AG10803 (cell line): ENCODE measurements at places on chromosomes 2 and 18.

- no peak for DNase-seq
Measured at GRCh38 chr2:108605947-108606346, 71.7 kb downstream of the LIMS1 start.

DNA sequence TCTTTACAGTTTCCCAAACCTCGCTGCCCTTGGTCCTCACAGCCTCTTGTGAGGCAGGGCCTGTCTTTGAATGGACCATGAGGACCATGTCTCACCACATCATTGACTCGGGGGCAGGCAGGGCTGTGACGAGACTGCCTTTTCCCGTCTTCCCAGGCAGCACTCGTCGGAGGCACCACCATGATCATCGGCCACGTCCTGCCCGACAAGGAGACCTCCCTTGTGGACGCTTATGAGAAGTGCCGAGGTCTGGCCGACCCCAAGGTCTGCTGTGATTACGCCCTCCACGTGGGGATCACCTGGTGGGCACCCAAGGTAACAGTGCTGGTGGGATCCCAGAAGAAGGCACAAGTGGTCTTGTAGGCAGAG is 45.7 kb upstream of the MAPRE3 start:
- no peak for DNase-seq

- no peak for DNase-seq
Measured at GRCh38 chr2:7765236-7765635, 848.0 kb downstream of the RNF144A start.

DNA sequence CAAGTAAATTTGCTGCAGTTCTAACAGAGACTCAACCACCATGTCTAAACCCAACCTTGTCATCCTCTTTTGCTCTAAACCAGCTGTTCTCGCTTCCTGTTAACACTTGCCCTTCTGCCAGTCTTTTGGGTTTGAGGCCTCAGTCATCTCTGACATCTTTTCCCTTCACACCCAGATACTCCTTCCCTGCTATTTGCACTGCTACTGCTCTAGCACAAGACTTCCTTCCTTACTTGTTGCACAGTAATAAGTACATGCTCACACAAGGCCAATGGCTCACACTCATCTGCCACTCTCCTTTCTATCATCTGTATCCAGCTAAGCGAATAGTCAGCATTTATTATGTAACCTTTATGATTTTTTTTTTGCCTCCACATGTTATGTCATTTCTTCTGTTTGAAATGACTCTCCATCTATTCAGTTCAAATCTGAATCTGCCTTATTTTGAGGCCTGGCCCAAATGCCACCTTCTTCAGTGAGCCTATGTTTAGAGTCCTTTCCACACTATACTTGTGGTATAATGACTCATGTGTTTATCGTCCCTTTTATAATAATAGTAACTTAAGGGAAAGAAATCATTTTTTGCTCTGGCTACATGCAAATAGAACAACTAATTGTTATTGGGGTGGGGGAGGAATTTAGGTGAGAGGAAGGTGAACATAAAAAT is 22.5 kb upstream of the CDKL4 start:
- peak; percentile 3 for DNase-seq

DNA sequence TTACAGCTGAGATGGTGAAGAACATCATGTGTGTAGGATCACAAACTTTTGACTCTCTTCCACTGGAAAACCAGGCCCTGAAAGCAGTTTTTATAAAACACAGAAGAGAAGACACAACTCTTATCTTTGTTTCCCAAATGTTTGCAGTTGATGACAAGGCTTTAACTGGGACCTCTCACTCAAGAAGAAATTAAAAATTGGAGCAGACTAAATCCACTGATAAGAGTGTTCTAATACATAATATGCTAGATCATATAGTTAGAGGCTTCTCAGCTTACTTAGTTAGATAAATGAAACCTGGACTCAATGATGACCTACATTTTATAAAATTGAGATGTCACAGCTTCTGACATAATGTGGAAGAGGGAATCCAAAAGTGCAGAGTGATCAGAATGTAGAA is 158.3 kb upstream of the WDSUB1 start:
- DNase-seq, result no peak

DNA sequence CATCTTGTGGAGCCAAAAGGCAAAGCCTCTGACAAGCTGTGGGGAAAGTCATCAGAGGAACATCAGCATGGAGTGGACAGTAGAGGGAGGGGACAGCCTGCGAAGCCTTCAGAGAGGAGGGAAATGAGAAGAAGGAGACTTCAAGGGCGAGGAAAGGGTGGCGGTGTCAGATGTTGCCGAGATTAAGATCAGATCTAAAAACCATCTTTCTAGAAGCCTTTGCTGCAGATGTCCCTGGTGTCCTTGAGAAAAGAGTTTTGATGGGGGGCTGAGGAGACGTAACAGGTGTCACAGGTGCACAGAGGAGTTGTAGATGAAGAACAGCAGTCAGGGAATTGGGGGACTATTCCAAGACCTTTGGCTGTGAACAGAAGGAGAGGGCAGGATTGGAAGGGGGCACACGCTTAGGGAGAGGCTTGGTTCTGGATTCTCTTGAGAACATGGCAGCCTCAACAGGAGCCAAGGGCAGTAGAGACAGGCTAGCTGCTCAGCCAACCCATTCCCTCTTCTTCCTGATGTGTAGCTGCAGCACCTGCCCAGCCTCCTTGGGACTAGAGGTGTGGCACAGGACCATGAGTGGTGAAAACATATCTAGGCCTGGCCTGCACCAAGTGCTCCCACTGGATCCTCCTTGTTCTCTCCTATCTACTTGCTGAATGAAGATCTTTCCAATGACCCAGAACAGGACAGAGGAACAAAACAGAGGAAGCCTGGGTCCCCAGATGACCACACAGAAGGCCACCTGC is 22.7 kb upstream of the NCL start:
- DNase-seq, result no peak

GRCh38 chr2:46230677-46231425 is 66.4 kb upstream of the EPAS1 start:
- DNase-seq, result no peak

- DNase-seq, result no peak
Measured at GRCh38 chr18:33606621-33607020, 28.6 kb downstream of the ASXL3 start.

- DNase-seq, result no peak
Measured at GRCh38 chr2:86026744-86027065, 79.0 kb downstream of the POLR1A start.

- no peak for DNase-seq
Measured at GRCh38 chr2:45192991-45193390, 183.7 kb upstream of the SIX2 start.

GRCh38 chr2:32008805-32009515 is 1.8 kb downstream of the MEMO1 start:
- peak; percentile 17 for DNase-seq

GRCh38 chr2:147888680-147889079 is 43.9 kb downstream of the ACVR2A start:
- DNase-seq, result no peak

GRCh38 chr18:58861353-58861752 is 3.3 kb upstream of the ZNF532 start:
- DNase-seq, result no peak

GRCh38 chr2:39732482-39732881 is 46.6 kb downstream of the THUMPD2 start:
- no peak for DNase-seq

- no peak for DNase-seq
Measured at GRCh38 chr2:219637842-219638185, 10.4 kb downstream of the SLC4A3 start.

DNA sequence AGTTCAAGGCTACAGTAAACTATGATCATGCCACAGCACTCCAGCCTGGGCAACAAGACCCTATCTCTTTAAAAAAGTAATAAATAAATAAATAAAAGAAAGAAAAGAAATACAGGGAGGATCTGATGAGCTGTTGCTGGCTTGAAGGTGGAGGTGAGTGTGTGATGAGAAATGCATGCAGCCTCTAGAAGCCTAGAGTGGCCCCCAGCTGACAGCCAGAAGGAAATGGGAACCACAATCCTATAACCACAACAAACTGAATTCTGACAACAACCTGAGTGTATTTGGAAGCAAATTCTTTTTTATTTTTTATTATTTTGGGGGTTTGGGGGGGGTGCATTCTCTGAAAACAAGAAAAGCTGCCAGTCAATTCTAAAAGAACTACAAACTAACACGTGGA is 14.6 kb downstream of the NOL10 start:
- no peak for DNase-seq

DNA sequence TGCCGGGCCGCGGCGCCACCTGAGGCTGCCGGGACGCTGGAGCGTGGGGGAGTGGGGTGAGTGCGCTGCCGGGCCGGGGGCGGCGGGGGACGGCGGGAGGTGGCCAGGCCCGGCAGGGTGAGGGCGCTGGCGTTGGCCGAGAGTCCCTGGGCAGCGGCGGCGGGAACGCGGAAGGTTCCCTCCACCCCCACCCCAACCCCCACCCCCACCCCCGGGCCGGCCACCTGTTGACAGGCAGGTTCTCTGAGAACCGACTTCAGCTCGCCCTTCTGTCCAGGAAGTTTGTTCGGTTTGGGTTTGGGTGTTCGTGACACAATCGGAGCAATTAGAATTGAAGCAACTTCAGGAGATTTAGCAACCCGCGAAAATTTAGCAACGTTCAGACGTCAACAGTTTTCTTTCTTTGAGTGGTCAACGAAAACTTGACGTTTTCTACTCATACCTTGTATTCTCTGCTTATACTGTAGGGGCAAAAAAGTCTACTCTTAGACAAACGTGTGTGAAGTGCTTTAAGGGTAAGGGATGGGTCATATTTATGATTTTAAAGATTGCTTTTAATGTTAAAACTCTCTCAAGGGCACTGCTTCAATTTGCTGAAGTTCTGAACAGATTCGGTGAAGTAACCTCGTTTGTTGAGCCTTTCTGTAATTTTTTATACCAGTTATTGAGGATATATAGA is 9.3 kb downstream of the OTX1 start:
- no peak for DNase-seq

- DNase-seq, result no peak
Measured at GRCh38 chr2:203432811-203433210, 102.3 kb downstream of the RAPH1 start.

- no peak for DNase-seq
Measured at GRCh38 chr2:227466887-227467600, 4.9 kb upstream of the AGFG1 start.

GRCh38 chr2:29921560-29921915 is at the start of gene ALK:
Gene ALK (minus strand): TSS chr2:29921586. CDS start chr2:29920659, 927 bp downstream.
- DNase-seq, result peak; percentile 69

- DNase-seq, result no peak
Measured at GRCh38 chr2:190551928-190552327, 17.4 kb upstream of the NEMP2 start.

- no peak for DNase-seq
Measured at GRCh38 chr2:71790226-71791060, 337.1 kb downstream of the DYSF start.

GRCh38 chr18:1499265-1499664 is 594.6 kb downstream of the ADCYAP1 start:
- DNase-seq, result no peak

DNA sequence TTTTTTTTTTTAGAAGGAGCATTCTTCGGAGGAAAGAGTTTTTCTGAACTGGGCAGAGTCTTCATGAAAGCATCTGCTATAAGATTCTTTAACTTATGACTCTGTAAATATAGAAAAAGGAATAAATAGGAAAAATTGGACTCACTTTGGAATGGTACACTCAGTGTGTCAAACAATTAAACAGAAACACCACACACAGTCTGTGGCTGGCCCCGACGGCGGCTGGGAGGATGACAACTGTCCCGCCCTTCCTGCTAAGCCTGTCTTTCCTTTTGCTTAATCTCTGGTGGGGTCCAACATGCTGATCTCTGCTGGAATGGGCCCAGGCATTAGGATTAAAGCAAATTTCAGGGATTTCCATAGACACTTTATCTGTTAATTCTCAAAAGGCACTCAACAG is 12.5 kb upstream of the RAB31 start:
- no peak for DNase-seq

- no peak for DNase-seq
Measured at GRCh38 chr18:39681061-39681460, 2115.5 kb upstream of the CELF4 start.

DNA sequence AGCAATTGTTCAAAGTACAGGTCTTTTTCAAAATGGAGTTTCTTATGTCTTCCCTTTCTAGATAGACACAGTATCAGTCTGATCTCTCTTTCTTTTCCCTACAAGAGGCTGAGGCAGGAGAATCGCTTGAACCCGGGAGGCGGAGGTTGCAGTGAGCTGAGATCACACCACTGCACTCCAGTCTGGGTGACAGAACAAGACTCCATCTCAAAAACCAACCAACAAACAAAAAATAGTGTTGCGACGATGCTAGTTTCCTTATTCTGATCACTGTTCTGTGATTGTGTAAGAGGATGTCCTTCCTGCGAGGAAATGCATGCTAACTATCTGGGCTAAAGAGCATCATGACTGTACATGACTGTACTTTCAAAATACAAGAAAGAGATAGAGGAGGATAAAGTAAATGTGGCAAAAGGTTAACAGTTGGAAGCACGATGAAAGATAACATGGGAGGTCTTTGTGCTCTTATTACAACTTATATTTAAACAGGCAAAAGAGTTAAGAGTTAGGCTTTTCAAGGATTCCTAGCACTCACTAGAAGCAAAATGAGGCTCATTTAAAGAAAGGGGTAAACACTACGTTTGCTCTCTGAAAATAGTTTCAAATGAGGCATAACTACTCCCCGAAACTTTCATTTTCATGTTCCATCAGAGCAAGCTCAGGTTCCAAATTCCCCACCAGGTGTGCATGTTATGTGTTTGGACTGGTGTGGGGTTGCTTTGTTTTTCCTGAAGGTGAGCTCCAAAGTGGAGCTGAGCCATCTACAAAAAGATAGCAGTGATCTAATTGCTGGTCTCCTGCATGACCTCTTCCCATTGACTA is 23.8 kb downstream of the SOWAHC start:
- DNase-seq, result peak; percentile 50

DNA sequence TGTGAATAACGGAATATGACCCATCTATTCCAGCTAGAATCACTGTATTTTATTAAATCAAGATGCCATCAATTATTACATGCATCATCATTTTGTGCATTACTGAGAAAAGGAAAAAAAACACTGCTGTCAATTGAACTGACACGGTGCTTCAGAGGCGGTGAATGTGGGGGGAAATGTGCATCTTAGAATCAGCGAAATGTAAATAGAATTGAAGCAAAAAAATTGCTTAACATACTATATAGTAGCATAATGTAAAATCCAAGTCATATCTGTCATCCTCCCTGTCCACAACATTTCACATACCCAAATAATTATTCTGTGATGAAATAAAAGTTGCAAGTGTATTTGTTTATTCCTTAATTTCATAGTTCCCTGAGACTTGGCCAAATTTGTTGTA is 84.6 kb downstream of the PRKRA start:
- DNase-seq, result no peak

- peak; percentile 34 for DNase-seq
Measured at GRCh38 chr2:204706939-204707338, 161.7 kb downstream of the PARD3B start.

DNA sequence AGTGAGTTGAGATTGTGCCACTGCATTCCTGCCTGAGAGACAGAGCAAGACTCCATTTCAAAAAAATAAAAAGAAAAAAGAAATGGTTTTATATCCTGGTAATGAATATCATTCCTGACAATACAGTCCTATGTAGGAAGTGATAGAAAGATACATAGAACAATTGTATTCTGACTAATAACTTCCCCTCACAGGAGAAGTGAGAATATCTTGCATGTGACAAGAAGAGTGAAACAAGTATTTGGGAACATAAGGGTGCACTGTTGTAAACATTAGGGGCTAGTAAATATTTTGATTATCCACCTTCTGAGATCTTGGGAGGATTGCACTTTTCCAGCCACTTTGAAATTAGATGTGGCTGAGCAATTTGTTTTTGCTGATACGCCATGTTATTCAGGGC is 40.7 kb downstream of the KLHL14 start:
- no peak for DNase-seq

- no peak for DNase-seq
Measured at GRCh38 chr18:23263551-23264235, 128.4 kb downstream of the CABLES1 start.
